ENCODE measurements at places on chromosomes 6 and 20.

DNA sequence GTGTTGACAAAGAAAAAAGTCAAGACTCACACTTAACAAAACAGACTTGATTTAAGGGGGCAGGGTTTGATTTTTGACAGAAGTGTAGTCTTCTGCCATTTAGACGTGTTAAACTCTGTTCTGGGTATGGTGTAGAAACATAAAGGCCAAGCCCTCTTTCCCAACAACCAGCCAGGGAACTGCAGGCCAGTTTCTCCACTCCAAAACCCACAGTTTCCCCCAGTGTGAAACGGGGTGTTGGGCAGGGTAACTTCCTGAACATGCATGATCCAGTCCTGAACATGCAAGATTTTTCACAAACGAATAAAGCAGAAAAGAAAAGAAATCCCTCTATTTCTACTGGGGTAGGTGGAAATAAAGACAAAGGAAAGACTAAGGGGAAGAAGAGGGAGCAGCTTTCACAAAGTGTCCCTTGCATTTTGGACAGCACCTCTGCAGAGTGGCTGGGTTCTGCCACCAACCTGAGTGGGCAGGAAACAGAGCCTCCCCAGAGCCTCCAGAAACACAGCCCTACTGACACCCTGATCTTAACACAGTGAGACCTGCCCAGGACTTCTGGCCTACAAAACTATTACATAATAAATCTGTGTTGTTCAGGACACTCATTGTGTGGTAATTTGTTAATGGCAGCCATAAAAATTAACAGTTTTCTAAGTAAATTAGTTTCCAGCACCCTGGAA, 7.5 kb downstream of the APMAP start:
- DNase-seq, result no peak

DNA sequence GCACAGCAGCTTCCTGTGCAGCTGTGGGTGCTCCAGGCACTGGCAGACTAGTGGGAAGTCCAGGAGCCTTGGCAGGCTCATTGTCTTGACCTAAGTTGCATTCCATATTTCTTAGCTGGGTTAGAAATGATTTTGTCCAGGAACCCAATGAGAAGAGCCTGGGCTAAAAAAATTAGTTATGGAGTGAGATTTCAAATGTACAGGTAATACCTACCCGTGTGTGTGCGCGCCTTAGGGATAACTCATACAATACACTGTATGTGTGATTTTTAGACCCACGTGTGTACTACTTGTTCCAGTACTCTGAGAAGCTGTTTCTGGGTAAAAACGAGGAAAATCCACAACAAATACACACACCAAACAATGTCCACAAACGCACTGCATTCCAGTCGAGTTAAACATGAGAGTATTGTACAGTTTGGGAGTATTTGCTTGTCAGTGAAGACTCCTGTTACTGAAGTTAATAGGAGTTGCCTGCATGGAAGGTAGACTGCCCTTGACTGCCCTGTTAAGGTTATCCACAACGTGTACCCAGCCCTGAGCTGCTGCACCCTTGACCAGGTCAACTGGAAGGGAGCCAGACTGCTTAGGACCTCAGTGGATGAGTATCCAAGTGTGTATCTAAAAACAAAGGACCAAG, 1.4 kb downstream of the PAQR8 start:
- DNase-seq, result no peak

DNA sequence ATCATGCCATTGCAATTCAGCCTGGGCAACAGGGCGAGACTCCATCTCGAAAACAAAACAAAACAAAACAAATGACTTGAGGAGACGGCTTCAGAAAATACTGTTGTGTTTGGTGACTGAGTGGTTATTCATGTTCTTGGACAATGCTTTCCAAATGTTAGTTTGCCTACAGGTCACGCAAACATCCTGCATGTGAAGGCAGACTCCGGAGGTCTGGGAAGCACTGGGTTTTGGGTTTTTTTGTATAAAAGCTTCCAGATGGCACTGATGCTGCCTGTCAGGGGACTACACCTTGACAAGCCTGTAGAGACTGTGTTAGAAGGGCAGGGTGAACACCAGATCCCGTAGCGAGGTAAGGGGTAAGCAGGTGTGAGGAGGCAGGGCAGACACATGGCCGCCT, 81.7 kb downstream of the THBS2 start:
- DNase-seq, result no peak

GRCh38 chr6:157954150-157955117, 27.2 kb upstream of the SYNJ2 start:
- no peak for DNase-seq

DNA sequence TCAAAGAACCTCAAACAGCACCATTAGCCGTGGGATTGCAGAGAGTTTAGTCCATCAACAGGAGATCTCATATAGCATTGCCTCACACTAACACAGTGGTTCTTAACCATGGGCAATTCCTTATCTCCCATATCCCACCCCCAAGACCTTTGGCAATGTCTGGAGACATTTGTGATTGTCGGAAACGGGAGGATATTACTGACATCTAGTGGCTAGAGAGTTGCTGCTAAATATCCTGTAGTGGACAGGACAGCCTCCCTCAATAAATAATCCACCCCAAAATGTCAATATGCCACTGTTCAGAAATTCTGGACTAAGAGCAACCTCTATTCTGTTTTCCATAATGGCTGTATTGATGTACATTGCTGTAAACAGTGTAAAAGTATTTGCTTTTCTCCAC, 210.1 kb upstream of the CCN2 start:
- DNase-seq, result no peak

DNA sequence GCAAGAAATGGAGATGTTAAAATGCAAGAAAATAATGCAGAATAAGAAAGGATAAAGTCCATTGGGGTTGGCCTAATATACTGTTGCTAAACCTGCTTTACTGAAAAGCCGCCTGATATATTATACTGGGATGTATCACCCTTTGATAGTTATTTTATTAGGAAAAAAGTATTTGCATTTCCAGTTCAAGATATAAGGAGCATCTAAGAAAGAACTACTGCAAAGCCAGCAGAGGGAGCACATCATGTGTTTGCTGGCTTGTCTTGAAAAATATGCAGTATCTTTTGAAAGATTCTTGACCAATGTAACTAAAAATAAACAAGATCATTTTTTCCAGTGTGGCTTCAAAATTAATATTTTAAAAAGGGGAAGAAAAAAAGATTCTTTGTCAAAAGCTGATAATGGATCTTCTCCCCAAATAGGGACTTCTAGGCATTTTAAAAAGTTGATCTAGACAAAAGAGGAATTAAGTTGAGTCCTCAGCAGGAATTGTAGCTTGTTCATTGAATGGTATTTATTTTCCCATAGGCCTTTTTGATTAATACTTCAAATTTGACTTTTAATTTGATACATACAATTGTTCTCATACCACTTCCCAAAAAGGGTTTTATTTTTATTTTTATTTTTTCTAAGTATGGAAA, 214.9 kb downstream of the ZFAND3 start:
- DNase-seq, result no peak

- DNase-seq, result no peak
Observed at GRCh38 chr6:24205020-24205492, 79.0 kb downstream of the NRSN1 start.

- DNase-seq, result no peak
Observed at GRCh38 chr6:16097382-16098171, 31.3 kb upstream of the MYLIP start.

DNA sequence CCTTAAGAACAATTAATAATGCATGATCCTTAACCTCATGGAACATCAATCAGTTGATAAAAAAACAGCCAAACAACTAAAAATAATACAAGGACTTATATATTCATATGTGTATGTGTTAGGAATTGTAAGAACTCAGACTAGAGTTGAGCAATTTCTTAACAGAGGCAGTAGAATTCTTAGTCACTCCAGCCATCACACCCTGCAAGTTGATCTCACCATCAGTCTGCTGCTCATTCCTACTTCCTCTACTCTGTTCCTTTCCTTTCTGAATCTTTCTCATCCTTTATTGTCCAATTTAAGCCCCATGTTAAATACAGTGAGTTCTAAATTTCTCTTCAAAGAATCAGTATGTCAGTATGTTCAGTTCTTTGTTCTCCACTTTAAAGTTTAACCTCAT, 2.6 kb downstream of the ZNF165 start:
- DNase-seq, result no peak

DNA sequence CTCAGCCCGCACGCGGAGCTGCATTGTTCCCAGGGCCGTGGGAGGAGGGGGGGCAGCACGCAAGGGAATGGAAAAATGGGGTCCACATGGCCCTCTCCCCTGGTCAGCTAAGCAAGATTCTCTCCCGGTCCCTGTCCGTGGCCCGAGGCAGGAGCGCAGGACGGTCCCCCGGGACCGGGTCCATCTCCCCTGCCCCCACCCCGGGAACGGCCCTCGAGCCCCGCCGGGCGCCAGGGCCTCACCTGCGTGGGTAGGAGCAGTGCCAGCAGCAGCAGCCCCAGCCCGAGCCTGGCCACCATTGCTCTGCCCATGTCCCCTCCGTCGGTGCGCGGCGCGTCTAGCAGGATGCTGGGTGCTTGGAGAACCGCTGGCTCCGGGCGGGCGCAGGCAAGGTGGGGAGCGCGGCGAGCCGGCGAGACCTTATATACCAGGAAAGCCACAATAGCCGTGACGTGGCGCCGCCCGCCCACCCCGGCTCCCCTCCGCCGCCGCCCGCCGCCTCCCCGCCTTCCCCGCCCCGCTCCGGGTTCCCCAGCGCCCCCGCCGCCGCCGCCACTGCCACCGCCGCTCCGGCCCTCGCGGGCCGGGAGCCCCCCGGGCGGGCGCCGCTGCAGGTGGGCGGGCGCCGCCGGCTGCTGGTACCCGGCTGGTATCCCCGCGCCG, at the start of gene CD24:
TSS of gene CD24 (minus strand) at position 394 of the 663 bp plus-strand sequence. CDS start at position 311, 83 bp downstream.
- no peak for DNase-seq

DNA sequence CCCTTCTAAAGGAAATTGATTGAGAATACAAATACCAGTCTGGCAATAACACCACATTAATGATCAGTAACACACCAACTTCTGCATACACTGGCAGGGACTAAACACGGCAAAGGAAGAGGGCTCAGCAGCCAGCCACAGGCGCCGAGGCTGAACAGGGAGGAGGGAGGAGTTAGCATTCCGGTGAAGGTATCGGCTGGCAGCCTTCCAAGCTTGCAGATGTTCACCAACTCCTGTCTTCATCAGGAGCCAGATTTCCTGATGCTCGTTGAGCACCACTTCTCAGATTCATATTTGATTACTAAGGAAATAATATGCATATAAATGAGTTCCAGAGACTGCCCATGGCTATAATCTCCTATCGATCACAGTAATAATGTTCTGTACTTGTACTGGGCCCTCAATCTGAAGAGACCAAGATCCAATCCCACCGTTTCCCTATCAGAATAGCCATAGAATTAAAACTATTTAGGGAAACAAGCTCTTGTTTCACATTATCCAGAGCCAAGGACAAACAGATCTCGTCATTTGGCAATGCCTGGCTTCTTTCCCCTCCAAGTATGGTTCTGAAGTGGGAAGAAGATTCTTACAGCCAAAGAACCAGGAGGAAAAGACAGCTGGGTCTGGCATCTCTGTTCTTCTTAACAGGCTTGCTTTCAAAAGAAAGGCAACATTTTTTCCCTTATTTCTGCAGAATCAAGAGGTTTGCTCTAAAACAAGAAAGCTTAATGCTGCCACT, 42.2 kb downstream of the GFOD1 start:
- DNase-seq, result no peak

DNA sequence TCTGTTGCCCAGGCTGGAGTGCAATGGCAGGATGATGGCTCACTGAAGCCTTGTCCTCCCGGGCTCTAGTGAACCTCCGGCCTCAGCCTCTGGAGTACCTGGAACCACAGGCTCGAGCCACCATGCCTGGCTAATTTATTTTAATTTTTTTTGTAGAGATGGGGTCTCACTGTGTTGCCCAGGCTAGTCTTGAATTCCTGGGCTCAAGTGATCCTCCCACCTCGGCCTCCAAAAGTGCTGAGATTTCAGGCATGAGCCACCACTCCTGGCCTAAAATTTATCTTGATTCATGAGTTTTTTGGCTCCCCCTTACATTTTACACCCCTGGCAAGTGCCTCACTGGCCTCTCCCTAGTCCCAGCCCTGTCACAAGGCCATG, 2.5 kb upstream of the SLC29A1 start:
- DNase-seq, result no peak

DNA sequence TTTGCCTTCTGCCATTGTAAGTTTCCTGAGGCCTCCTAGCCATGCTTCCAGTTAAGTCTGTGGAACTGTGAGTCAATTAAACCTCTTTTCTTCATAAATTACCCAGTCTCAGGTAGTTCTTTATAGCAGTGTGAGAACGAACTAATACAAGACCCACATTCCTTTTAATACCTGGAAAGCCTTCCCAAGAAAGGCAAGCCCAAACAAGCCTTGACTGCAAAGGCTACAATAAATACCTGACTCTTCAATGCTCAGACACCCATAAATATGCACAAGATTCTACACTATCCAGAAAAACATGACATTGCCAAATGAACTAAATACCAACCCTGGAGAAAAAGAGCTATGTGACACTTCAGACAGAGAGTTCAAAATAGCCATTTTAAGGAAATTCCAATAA, 338.8 kb downstream of the HAO1 start:
- no peak for DNase-seq

DNA sequence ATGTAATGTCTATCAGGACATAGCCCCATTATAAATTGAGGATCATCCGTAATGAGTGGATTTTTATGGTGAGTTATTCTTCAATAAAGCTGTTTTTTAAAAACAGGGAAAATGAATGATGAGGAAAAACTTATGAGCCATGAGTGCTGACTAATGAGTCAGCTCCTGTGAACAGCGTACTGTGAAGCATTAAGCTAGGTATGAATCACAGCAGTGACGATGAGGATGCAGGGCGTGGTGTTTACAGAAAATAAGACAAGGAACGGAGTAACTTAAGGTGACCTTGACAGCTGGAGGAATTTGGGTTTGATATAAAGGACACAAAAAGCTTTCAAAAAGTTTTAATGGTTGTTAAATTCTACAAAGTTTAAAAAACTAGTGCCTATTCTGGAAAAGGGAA, 96.3 kb downstream of the FOXF2 start:
- DNase-seq, result no peak

- DNase-seq, result no peak
Observed at GRCh38 chr20:21272279-21272678, 30.9 kb upstream of the XRN2 start.

- DNase-seq, result no peak
Observed at GRCh38 chr6:4009486-4009885, 69.5 kb downstream of the FAM217A start.

DNA sequence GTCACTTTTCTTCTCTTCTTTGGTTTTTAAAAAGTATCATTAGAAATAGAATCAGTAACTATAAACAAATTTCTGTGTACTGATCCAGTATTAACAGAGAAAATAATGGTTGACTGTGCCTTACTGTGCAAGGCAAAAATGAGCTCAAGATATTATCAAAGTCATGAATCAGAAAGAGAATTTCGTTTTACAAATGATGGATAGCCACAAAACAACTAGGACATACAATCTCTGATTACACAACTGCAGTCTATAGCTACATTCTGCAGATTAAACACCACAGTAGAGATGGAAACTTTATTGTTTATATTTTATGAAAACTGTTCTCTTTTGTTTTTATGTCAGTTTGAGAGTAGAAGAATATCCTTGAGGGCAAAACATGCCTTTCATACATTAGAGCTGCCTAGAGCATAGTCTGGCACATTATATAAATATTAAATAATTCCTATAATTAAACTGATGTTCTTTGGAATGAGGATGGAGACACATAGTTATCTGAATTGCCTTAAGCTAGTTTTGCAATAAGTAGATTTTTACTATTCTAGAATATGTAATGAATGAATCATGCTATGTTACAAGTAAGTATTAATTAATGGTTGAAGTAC, 333.1 kb downstream of the LAMA2 start:
- no peak for DNase-seq

Data from T-helper 22 cell (primary cell).